NCI-H1092 treated with DMSO at 0.1 percent for 48 hours (cell line): ENCODE measurements at places on chromosomes 6 and 20.

GRCh38 chr20:46646659-46647380, 4.4 kb downstream of the SLC13A3 start:
- no peak for DNase-seq

DNA sequence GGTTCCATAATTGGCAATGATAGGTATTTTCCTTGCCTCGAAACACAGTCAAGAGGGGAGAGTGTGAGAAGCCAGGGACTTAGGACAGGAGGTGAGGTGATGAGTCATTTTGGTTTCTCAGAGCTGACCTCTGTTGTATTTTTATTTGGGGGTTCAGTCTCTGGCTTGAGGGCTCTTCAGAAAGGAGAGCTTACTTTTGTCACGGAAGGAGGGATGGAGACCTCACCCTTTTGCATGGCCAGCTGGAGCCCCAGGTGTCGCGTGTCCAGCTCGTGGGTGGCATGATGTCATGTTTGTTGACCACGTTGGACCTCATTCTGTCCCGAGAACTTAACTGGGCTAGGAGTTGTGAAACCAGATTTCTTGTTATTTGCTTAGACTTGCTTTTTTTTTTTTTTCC, 293.9 kb downstream of the QKI start:
- DNase-seq = no peak

GRCh38 chr20:39318911-39319310, 356.8 kb downstream of the DHX35 start:
- DNase-seq = no peak

- DNase-seq = no peak
Measured at GRCh38 chr20:62923669-62924441, 2.5 kb downstream of the DIDO1 start.

- no peak for DNase-seq
Measured at GRCh38 chr20:51050531-51051075, 27.7 kb upstream of the KCNG1 start.

DNA sequence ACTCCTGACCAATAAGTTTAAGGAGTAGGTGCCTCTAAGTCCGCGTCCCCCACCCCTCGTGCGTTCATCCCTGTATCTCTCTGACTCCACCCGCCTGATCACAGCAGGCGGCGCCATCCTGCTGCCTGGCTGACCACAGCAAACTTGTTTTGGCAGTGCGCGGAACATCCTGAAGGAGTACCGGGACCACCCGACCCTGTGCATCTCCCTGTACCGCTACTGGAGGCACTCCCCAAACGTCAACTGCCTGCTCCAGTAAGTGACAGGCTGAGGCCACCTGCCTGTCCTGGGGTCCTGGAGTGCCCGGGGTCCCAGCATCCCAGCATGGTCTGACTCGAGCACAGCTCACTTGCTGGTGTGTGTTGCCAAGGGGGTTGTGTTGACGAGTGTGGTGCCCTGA, 19.0 kb downstream of the PNLDC1 start:
- DNase-seq = no peak

DNA sequence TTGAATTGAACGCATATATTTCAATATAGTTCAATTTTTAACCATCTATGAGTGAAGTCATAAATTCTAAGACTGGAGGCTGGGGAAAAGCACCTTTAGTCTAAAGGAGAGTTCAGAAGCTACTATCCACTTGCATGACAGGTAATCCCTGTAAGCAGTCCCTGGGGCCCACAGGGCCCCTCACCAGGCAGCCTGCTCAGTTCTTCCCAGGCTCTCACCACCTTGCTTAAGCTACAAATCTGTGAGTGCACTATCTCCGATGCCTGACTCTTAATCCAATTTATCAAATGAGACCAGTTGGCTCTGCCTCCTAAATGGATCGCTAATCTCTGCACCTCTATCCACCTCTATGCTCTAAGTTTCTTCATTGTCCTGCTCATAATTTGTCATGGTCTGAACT, 413.8 kb downstream of the PTPRT start:
- DNase-seq = no peak

- no peak for DNase-seq
Measured at GRCh38 chr6:48141975-48142374, 31.0 kb upstream of the PTCHD4 start.

GRCh38 chr6:113763876-113764275, 93.3 kb upstream of the MARCKS start:
- DNase-seq = no peak

GRCh38 chr6:53770780-53771249, 24.0 kb upstream of the LRRC1 start:
- no peak for DNase-seq

DNA sequence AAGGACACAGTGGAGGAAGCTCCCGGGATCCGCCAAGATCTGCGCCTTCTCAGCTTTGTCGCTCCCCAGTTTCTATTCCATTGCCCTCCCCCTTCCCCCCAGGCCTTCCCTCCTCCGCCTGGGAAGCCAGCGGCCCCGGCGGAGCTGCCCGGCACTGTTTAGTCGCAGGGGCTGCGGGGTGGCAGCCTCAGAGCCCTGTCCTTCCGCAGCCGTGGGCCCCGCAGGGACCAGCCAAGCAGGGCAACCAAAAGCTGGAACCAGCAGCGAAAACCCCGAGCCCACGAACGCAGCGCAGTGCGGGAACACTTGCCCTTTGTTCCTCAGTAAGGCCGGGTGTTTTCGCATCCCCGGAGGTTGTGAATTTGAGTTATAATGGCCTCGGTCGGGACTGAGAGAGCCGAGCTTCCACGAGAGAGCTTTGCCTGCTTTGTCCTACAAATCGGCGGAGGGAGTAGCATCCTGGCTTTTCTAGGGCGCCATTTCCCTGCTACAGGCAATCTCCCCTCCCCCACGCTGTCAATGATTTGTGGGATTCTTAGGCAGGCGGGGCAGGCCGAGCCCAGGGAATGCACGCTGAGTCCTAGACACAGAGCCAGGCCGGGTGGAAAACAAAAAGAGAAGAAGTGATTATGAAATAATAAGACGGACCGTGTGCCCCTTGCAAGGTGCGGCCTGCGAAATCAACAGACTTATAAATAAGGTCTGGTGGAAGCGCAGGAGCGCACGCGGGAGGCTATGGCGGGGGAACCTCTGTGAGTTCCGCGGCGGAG, 4.0 kb upstream of the TUBB2B start:
- DNase-seq = peak; percentile 80

DNA sequence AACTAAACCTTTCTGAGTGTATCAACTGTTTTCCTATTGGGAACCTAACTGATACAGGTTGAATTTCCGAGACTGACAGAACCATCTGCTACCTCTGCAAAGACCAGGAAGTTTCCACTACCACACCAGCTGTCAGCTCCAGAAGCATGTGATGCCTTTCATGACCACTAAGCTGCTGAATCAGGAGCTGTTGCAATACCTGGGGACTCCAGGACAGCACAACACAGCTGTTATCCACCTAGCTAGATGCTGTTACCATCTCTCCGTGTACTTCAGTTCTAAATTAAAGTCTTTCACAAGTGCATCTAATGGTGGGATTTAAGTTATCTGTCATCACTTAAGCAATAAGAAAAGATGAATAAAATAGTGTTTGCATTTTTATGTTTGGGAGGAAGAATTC, 158.2 kb upstream of the IMPG1 start:
- DNase-seq = no peak

DNA sequence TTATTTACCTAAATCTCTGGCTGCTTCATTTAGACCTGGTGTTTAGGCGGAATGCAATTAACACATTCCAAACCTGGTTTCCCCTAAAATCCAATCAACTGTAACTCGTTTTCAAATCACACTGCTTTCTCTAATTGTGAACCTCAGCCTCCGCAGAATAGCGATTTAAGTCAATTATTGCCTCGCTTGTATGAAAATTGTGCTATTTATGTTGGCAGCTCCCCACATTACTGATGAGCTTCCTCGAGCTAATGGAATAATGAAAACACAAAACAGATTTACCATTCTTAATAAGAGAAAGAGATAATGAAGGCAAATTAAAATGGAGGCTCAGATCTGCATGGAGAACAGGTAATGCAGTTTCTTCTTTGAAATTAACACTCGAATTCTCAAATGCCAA, 67.9 kb downstream of the SLC2A10 start:
- DNase-seq = no peak

DNA sequence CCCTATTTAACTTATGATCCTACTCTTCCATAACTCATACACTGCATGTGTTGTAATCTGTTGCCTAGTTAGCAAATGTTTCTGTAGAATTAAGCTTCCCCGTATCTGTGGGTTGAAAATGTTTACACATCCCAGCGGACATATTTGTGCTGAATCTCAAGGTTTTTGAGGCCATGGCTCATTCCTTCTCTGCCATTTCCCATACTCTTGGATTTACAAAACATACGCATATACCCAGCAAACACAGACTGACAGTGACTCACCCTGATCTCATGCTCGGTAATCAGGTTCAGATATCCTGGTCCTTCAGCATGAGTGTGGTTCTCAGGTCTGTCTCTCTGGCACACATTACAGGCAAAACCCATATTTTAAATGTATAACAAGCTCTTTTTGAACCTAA, 58.7 kb downstream of the AGPAT4 start:
- no peak for DNase-seq

GRCh38 chr6:25012657-25013056, 76.9 kb upstream of the RIPOR2 start:
- DNase-seq = no peak

- DNase-seq = no peak
Measured at GRCh38 chr6:170012037-170012330, 260.6 kb downstream of the ERMARD start.

GRCh38 chr6:47335466-47335865, 25.8 kb upstream of the TNFRSF21 start:
- DNase-seq = no peak

DNA sequence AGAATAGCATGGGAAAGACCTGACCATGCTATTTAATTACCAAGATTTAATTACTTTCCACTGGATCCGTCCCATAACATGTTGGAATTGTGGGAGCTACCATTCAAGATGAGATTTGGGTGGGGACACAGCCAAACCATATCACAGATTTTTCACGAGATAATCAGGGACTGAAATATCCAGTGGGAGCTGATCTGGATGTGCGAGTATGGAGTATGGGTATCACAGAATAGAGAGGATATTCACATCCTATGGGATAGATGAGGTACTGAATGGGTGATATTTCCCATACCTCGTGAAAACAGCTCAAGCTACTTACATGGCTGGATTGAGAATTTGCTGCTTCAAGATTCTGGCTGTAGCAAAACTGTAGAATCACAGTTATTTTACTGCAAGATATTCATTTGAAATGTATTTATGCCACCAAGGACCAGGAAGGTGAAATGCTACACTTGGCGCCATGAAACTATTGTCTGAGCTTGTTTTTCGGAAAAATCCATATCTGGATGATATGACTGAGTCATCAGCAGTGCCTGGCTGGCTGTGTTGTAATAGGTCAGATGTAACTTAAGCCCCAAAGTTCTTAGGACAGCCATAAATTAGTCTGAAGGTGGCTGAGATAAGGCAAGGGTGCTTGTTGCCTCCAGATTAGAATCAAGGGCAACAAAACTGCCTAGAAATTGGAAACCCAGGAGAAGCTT, 29.8 kb downstream of the KCNS1 start:
- DNase-seq = no peak

- DNase-seq = peak; percentile 38
Measured at GRCh38 chr6:132512638-132513632, at the start of gene STX7. TSS of gene STX7 (minus strand) at chr6:132513116. CDS start at chr6:132503530, 9,586 bp downstream.

GRCh38 chr6:107697682-107698081, 126.4 kb downstream of the SCML4 start:
- no peak for DNase-seq

DNA sequence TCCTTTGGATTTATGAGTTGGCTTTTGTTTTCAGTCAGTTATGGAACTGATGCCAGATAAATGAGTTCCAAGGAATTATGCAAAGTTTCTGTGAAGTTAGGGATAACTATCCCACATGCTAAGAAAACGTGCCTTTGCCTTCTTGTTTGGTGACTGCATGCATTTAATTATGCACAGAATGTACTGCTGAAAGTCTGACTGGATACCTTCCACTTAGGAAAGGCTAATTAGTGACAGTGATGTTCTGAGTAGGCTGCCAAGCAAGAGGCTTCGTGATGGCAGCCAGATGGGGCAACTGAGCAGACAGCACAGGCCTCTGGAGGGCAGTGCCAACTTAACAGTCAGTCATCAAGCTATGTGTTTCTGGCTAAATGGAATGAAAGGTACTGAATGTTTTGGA, 289.9 kb downstream of the CD109 start:
- no peak for DNase-seq

DNA sequence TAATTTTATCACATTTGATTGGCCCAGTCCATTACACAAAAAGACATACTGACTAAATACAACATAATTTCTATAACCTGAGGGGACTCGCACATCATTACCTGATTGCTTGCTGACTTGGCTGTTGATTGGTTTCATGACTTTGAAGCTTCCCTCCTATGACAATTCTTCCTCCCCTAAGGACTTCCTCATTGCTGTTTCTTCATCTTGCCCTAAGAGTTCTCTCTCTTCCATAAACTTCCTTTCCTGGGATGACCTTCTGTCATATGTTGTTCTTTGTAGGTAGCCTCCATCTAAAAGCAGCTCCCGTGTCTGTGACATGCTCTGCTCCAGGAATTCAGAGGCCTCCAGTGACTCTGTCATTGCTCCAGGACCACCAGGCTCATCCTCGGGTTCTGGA, 22.6 kb downstream of the RSPH3 start:
- DNase-seq = no peak
